ENCODE measurements at places on chromosomes 2 and 18.

DNA sequence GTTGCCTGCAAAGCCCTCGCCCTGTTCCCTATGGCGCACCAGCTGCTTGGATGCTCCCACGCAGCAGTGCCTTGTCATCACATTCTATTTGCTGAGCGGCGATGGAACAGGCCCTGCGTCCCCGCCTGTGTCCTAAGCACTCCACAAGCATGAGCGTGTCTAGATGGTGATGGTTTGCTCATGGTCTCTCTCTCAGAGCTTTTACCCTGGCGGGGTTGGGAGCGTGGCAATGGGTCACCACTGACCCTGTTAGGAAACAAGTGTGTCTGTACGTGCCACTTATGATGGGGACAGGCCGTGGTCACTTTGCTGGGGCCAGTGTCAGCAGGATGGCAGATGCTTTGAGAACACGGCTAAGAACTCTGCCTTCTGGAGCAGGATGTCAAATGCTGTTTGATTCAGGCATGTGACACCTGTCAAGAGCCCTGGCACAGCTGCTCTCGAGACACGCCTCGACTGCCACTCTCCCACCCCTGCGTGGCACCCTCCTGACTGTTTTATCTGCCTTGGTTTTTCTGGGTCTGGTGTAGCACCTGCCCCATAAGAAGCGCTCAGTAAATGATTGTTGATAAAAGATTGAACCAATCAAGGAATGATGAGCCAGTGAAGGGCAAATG is 44.2 kb downstream of the RRM2 start:
- DNase-seq, result no peak

- no peak for DNase-seq
Measured at GRCh38 chr2:70381235-70381634, 79.4 kb upstream of the FAM136A start.

GRCh38 chr2:21406911-21407310 is 283.1 kb downstream of the TDRD15 start:
- no peak for DNase-seq

GRCh38 chr18:7438646-7439045 is 128.5 kb upstream of the PTPRM start:
- DNase-seq, result no peak

GRCh38 chr18:49847524-49847923 is 34.2 kb upstream of the ACAA2 start:
- no peak for DNase-seq

- DNase-seq, result no peak
Measured at GRCh38 chr2:150204451-150204850, 283.0 kb downstream of the RND3 start.

DNA sequence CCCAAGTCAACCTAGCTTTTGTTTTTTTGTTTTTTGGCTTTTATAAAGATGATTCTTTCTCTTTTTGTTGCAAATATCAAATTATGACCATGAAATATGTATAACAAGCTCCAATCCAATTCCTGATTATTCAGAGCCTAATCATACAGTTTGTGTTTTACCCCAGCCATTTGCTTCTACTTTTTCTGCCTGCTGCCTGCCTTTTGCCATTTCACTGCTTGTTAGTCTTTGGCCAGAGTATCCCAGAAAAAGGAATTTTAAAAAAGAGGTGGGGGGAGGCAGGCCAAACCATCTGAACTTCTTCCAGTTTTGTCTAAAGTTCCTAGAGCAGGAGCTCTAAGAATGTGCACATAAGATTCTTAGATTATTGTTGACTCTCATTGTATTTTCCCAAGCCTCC is 211.9 kb upstream of the VRK2 start:
- DNase-seq, result no peak

GRCh38 chr2:191905336-191905735 is 58.4 kb upstream of the CAVIN2 start:
- no peak for DNase-seq

DNA sequence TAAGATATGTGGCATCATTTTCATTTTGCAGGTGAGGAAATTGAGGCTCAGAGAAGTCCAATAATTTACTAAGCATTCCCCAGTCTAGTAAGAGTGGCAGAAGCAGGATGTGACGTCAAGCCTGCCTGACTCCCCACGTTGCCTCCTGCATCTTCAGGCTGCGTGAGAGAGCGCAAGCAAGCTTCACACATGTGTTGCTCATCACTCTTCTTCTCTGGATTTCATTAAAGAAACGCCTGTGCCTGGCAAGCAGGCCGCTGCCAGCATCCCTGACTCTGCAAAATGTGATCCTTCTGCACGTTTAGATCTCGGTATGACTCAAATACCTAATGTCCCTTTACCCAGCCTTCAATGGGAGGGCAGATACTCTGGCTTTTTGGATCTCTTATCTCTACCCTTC is 96.8 kb downstream of the PRKCE start:
- DNase-seq, result no peak

DNA sequence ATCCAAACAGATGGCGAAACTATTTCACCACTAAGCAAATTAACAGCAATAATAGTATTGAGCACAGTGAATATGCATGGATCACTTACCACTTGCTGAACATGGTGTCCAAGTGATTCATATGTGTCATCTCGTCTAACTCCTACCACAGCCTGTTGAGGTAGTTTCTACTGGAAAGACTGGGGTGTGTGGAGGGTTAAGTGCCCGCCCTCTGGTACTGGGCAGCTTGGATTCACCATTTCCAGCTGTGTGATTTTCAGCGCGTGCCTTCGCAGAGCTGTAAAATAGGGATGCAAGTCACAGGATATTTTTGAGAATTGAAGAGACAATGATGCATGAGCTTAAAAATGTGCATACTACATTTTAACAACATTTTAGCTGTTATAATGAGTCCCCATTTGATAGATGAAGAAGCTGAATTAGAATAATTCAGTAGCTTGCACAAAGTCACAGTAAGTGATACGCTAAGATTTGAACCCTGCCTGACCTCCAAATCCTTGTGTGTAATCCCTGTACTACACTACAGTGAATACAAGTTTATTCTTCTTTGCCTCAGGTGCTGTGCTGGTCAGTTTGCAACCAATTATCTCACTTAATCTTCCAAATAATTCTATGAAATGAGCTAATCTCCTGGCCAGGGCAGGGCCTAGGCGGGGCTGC is 75.2 kb upstream of the SIX2 start:
- DNase-seq, result no peak

GRCh38 chr2:130334026-130334425 is 8.7 kb upstream of the IMP4 start:
- DNase-seq, result no peak

- no peak for DNase-seq
Measured at GRCh38 chr2:106827158-106827557, 58.8 kb downstream of the ST6GAL2 start.

DNA sequence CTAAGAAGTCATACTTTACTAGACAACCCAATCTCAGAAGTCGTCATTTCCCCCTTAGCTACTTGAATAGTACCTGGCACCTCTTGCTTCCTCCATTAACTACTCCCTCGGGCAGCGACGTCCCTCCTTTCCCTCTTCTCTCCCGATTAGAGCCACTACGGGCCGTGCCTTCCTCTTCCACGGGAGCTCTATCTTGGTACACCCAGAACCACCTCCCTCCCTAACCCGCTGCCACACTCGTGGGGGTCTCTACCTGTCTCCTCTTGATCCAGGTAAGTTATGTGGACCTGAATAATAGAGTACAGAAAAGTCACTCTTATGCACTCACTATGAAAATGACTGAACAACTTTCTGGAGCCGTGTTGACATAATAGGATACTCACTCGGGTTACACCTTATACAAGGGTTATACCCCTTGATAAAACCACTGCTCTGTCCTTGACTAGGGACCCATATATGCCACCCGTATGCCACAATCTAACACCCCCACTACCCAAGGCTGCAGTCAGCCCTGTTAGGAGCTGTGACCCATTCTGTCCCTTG is 595 bp upstream of the HDHD2 start:
- no peak for DNase-seq

DNA sequence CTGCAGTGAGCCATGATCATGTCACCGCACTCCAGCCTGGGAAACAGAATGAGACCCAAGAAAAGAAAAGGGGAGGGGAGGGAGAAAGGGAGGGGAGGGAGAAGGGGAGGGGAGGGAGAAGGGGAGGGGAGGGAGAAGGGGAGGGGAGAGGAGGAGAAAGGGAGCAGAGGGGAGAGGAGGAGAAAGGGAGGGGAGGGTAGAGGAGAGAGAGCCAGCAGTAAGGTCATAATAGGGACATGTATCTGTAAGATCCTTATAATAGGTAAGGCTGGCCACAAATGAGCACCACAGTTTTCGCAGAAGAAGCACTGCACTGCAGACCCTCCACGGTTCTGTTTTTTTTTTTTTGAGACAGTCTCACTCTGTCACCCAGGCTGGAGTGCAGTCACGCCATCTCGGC is 62.6 kb downstream of the STPG4 start:
- no peak for DNase-seq

DNA sequence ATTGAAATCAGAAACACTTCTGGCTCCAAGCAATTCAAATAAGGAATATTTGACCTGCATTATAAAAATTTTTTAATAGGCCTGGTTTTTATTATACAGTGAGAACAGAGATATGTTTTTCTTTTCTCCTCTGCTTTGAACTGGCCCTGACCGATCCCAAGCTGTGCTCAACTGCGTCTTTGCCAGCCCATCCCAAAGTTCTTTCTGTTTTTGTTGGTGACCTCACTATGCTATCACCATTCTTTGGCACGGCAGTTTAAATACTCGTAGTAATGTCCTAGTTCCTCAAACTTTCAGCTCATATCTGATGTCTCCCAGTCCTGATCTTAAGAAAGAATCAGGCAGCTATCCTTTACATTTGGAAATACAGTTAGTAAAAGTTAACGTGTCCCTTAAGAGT is 42.3 kb upstream of the NETO1 start:
- no peak for DNase-seq

GRCh38 chr2:171529914-171530313 is 7.6 kb downstream of the CYBRD1 start:
- no peak for DNase-seq

DNA sequence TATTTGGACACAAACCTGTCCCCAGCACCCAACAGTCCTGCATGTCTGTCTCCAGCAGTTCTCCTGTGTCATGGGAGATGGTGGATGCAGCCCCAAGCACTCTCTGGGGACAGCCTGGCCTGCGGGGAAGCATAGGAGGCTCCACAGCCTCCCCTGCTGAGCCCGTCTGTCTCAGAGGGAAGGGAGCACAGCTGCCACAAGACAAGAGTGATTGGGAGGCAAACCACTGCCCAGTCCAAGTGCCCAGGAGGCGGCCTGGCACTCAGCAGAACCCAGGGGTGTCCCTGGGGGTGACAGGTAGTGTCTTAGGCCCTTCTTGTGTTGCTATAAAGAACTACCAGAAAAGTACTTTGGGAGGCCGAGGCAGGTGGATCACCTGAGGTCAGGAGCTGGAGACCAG is 211.2 kb upstream of the MYT1L start:
- DNase-seq, result no peak

GRCh38 chr2:232979871-232980461 is 33.1 kb downstream of the NGEF start:
- DNase-seq, result no peak

- no peak for DNase-seq
Measured at GRCh38 chr2:85801871-85802270, 48.1 kb downstream of the ATOH8 start.

DNA sequence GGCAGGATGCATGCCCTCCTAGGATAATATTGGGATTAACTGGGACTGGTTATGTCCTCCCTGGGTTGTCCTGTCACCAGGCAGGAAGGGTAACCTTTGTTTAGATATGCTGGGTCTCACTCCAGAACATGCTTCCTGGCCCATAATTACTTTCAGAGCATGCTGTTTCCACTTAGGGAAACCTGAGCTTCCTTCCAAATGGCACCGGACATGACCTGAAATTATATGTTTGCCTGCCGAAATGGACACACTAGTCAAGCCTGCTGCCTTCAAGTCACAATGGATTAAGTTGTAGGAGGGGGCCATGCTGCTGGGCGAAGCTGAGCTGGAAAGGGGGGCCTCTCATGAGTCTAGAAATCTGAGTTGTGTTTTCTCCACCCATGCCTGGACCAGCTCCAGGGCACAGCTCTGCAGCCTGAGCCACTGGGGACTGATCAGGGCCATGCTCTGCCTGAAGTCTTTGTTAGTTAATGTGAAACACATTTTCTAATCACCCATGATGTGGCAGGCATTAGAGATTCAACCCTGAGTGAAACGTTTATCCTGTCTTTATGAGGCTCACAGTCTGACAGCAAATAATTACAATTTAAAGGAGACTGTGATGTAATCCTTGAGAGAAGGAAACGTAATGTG is 273.3 kb downstream of the TNS1 start:
- no peak for DNase-seq

DNA sequence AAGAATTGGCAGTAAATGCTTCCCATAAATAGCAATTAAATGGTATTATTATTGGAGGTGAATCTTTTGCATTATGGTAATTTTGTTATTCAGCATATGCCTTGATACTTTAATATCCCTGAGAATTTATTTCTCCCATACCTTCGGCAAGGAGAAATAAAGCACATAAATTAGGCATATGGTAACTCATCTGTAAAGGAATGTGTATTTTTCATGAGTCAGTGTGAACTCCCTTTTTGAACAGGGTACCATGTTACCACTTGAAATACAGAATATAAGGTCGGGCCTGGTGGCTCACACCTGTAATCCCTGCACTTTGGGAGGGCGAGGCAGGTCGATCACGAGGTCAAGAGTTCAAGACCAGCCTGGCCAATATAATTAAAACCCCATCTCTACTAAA is 18.4 kb downstream of the METTL21A start:
- no peak for DNase-seq

DNA sequence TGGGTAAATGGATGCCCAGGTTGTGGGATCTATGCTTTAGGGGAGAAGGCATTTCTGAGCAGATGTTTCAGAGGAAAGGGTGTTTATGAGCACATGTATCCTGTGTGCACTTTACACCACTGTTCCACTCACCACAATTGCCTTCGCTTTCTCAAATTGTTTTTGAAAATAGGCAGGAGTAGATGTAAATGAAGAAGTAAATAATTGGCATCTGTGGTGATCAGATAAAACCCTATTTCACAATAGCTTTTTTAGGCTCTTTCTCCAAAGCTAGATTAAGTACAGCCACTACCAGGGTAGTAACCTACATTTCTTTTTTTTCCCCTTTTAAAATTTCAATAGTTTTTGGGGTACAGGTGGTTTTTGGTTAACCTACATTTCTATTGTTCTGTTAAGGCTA is 40.6 kb downstream of the TMEM178A start:
- DNase-seq, result no peak

- DNase-seq, result no peak
Measured at GRCh38 chr2:190511104-190511503, 23.4 kb downstream of the NEMP2 start.

GRCh38 chr2:26682155-26682554 is 10.4 kb upstream of the KCNK3 start:
- DNase-seq, result no peak

- no peak for DNase-seq
Measured at GRCh38 chr2:26772064-26773001, 8.2 kb downstream of the SLC35F6 start.

DNA sequence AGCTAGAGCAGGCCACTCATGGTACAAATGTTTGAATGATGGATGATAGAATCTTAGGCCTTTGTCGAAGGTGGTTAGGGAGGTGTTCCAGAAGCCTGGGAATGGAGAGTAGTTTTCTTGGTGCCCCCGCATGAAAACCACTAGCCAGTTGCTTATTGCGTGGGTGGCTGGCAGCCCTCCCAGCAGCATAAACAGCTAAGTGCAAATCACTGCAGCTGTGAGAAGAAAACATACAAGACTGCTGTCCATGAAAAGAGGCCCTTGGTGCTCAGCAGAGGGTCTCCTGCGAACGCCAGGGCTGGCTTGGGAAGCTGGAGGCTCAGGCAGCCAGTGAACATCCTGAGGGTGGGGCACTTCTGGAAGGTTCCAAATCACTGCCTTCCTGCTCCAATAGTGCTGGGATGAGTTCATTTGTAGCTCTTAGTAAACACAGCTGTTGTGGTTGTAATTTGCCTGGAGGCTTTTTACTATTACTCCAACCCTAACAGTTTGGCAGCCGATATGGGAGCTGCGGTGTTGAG is 118.8 kb downstream of the MGAT5 start:
- DNase-seq, result no peak

Data from stimulated activated CD8-positive, alpha-beta memory T cell treated with anti-CD3 and anti-CD28 coated beads, Interleukin-7, amount 100 ng/mL, for 1 hour (primary cell).